MM.1S (cell line): ENCODE measurements at places on chromosomes 2 and 18.

- no peak for DNase-seq
These were observed 705.7 kb downstream of the NUP35 start for GRCh38 chr2:183829931-183830330.

GRCh38 chr2:185291035-185291647 lies 447.5 kb upstream of the FSIP2 start:
- DNase-seq = peak; percentile 50

DNA sequence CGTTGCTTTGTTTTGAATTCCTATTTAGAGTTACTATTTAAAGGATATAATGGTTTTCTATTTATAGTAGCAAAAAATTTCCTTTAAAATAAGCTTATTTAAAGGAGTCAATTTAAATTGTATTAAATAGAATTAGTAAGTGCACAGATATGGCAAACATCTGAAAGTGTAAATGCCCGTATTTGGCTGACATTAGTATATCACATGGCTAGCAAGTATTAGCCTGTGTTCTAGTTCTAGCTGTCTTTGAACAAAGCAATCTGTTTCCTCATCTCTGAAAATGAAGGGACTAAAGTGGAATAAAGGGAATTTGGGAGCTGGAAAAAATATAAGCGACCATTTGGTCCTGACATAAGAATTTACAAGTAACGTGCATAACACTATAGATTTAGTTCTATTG lies 32.2 kb downstream of the PELI1 start:
- DNase-seq = no peak

- DNase-seq = no peak
These were observed 213.7 kb downstream of the MYCN start for GRCh38 chr2:16154061-16154460.

DNA sequence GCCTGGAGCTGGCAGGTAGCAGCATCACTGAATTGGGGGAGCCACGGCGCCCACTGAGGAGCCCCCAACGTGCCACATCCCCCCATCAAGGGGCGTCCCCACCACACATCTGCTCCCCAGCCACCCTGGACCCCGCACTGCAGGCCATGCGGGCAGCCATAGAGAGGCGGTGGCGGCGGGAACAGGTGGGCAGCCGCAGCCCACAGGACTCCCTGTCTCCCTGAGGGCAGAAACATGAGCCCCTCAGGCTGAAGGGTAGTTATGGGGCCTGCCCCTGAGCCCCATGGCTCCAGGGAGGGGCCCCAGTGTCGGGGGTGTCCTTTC lies 26.6 kb downstream of the CROCC2 start:
- no peak for DNase-seq

DNA sequence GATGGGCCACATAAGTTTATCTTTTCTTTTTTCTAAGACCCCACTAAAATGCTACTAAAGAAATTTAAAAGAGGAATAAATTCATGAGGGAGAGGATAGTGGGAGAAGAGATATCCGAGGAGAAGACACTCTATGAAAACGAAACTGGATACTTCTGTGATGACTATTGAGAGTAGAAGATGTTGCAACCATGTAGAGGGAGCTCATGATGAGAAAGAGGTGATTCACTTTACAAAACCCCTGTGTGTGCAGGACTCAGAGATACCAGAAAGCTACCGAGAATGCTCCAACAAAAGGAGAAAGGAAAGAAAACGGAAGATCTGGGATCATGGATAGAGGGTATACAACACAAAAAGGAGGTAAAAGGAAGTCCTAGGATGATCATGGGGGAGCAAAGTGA lies 34.9 kb downstream of the SLC38A11 start:
- DNase-seq = peak; percentile 55

DNA sequence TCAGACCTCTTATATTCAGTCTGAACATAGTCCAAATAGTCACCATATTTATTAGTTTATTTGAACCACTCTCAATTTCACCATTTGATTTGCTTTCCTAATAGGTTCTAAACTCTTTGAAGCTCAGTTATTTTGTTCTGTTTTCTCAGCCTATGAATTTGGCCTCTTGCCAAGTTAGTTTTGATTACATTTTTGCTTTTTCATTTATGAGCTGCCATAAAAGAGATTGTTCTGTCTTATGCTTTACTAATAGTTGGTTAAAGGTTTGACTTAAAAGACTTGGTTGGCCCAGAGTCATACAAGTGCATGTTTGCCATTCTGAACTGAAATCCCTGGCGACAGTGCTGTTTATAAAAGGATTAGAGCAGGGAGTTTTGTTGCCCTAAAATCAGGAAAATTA lies 85.9 kb upstream of the RANBP2 start:
- DNase-seq = no peak

DNA sequence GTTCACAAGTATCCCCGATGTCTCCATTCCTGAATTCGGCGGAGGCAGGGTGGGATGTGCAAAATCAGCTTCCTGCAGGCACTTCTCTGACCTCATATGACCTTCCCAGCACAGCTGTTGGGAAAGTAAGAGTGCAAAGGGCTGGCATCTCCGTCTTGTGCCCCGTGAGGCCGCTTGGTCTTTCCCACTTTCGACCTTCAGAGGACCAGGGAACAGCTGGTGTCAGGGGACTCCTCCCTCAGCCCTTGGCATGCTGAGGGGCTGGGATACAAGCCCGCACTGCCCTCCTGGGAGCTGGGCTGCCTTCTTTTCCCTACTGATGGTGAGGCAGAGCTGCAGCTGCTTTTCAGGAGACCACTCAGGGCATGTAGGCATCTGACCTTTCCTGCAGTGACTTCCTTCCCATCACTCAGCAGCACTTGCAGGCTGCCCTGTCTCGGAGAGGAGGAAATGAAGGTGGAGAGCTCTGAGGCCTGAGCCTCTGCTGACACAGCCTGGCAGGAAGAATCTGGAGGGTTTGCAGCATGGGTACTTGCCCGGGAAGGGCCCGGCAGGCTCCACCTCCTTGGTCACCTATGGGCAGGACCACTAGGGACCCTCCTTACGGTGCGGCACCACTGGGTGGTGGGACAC lies 277.2 kb upstream of the HS6ST1 start:
- DNase-seq = no peak

DNA sequence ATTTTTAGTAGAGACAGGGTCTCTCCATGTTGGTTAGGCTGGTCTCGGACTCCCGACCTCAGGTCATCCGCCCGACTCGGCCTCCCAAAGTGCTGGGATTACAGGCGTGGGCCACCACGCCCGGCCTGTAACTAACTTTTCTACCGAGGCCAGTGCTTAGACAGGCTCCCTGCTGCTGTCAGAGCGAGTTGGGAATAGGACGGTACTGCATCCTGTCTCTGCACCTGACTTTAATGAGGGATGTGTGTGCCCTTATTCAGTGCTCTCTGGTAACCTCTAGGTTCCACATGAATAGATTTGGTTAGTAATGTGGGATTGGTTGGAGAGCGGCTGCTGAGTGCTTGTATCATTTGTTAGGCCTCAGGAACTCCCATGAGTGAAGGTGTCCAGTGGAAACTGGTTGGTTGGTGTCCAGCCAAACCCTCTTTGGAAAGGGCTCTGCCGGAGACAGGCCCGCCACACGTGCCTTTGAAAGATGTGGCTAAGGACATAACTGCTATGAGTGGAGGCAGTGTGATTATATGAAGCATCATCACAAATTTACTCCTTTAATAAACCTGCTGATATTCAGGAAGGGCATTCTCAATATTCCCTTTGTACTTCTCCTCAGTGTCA lies 36.6 kb downstream of the MYOM1 start:
- no peak for DNase-seq

- no peak for DNase-seq
These were observed 111.3 kb upstream of the CREB1 start for GRCh38 chr2:207418419-207418818.

GRCh38 chr2:174335988-174336500 lies 1.3 kb downstream of the SP9 start:
- no peak for DNase-seq

DNA sequence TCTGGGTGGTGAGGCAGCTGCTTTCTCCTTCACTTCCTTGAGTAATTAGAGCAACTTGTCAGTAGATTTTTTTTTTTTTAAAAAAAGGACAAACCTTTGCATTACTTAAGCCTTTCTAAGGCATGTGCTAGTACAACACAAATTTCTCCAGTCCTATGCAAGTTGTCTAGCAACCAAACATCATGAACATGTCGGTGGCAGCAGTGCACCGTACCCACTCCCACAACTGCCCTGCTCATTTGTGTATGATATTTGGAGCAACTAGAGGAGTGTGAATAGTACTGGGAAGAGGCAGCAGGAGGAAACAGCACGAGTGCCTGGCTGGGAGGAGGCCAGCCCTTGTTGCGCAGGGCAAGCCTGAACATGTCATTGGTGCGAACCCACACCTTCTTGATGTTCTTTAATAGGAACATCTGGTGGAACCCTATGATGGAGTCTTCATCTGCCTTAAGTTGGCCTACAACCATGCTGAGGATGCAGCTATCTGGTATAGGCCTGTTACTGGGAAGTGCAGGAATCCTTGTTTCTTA lies 238.3 kb downstream of the TDRD15 start:
- no peak for DNase-seq

DNA sequence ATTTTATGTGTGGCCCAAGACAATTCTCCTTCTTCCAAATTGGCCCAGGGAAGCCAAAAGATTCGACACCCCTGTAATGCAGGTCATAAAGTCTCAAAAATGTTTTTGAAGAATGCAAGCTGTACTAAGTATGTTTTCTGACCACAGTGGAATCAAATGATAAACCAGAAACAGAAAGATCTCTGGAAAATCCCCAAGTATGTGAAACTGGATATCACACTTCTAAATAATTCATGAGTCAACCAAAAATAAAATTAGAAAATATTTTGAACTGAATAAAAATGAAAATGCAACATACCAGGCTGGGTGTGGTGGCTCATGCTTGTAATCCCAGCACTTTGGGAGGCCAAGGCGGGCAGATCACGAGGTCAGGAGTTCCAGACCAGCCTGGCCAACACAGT lies 34.1 kb upstream of the UBE2F start:
- DNase-seq = peak; percentile 43

GRCh38 chr18:1846640-1847039 lies 724.7 kb downstream of the METTL4 start:
- DNase-seq = peak; percentile 34

- no peak for DNase-seq
These were observed 160.5 kb upstream of the APCDD1 start for GRCh38 chr18:10293966-10294365.

DNA sequence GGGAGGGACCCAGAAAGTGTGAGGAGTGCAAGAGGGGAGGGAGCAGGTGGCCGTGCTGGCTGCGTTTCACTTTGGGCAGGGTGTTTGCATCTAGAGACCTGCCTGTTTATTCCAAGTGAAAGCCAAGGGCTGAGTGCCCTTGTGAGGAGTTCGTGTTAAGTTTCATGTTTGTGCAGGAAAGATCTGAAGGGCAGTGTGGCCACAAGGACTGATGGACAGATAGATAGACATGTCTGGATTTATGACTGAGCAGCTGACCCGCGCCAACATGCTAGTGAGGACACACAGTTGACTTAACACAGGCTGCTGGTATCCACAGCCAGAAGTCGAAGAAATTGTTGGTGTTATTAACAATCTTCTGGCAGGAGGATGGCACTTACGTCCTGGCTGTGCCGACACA lies 387.6 kb upstream of the TNP1 start:
- DNase-seq = no peak

- no peak for DNase-seq
These were observed 21.0 kb downstream of the MROH2A start for GRCh38 chr2:233799087-233799665.

GRCh38 chr18:48479531-48479930 lies 59.3 kb upstream of the CTIF start:
- no peak for DNase-seq

GRCh38 chr18:51537487-51537886 lies 340.0 kb upstream of the MEX3C start:
- DNase-seq = peak; percentile 91

DNA sequence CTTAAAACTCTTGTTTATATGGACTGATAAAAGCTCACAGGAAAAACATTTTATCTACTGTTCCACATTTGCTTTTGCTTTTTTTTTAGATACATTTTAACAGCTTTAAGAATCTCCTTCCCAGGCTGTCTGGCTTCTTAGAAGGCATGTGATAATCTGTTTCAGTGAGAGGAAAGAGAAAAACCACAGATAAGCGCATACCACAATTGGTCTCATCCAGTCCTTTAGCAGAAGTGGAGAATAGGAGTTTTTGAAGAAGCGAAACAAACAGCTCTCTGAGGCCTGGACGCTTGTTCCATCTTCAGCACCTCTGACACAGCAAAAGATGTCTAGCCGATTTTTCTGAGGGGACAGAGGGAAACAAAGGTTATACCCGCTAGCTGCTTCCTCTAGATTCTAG lies 37.6 kb downstream of the RMC1 start:
- peak; percentile 62 for DNase-seq

DNA sequence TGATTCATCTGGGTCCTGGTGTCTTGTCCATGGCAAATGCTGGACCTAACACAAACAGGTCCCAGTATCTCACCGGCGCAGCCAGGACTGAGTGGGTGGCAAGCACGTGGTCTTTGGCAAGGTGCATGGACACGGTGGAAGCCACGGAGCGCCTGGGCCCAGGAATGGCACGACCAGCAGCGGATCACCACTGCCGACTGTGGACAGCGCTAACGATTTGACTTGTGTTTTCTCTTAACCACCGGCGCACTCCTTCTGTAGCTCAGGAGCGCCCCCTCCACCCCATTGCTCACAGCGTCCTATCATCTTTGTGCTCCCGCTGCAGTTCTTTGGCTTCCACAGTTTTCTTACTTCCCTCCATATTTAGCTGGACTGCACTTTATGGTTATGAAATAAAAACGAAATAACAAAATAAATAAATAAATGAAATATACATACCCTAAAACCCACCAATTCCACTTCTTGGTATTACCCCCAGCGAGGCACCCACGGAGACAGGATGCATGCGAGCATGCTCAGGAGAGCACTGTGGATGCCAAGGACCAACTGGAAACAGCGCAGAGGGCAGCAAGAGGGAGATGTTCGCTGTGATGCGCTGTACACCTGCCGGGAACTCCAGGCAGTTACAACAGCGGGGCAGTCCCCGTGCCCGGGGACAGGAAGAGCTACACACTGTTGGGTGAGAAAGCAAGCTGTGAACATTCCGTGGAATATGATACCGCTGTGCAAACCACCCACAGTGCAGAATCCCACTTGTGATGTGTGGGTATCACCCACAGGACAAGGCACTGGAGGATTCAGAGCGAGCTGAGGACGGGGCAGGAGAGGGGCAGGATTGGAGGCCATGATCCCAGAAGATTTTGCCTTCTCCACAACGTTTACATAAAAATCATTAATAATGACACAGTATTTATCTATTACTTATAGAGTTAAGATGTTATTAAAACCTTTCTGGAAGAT lies 7.0 kb upstream of the CIDEA start:
- peak; percentile 23 for DNase-seq

GRCh38 chr18:68742206-68742605 lies 27.3 kb upstream of the TMX3 start:
- no peak for DNase-seq

- DNase-seq = peak; percentile 88
These were observed 52.5 kb downstream of the SERTAD2 start for GRCh38 chr2:64601034-64601754.
